ENCODE measurements at places on chromosomes 12 and 14. TPM values are rescaled to one million over a fixed set of nuclear protein-coding genes. Genes with fewer than 3 reads are reported as not detected.

- peak; percentile 92 for DNase-seq
Observed at GRCh38 chr12:53696285-53696654, 20.4 kb upstream of the ATP5MC2 start.

DNA sequence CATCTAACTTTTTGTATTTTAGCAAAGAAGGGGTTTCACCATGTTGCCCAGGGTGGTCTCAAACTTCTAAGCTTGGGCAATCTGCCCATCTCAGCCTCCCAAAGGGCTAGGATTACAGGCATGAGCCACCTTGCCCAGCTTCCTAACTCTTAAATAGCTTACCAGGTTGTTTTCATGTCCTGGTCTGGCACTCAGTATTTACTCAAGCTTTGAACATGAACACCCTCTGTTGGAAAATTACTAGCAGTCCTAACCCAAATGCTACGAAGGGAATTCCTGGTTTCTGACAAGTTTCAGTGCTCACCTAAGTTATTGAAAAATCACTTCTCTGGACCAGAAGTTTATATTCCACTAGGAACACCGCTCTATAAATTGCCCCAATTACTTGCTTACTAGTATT, 32.5 kb upstream of the GCH1 start:
- no peak for DNase-seq

DNA sequence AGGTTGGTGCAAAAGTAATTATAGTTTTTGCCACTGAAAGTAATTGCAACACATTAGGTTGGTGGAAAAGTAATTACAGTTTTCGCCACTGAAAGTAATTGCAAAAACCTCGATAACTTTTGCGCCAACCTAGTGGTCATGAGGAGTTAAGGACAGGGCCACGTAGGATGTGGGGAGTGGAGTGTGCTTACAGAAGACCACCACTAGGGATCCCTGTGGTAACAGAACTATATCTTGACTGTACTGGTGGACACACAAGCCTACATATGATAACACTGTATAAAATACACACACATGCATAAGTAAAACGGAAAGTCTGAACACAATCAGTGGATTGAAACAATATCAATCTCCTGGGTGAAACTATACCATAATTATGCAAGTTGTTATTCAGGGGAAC, 187.4 kb upstream of the ABCD2 start:
- peak; percentile 70 for DNase-seq

CLBA1 gene
- 14.3 TPM for total RNA-seq

DNA sequence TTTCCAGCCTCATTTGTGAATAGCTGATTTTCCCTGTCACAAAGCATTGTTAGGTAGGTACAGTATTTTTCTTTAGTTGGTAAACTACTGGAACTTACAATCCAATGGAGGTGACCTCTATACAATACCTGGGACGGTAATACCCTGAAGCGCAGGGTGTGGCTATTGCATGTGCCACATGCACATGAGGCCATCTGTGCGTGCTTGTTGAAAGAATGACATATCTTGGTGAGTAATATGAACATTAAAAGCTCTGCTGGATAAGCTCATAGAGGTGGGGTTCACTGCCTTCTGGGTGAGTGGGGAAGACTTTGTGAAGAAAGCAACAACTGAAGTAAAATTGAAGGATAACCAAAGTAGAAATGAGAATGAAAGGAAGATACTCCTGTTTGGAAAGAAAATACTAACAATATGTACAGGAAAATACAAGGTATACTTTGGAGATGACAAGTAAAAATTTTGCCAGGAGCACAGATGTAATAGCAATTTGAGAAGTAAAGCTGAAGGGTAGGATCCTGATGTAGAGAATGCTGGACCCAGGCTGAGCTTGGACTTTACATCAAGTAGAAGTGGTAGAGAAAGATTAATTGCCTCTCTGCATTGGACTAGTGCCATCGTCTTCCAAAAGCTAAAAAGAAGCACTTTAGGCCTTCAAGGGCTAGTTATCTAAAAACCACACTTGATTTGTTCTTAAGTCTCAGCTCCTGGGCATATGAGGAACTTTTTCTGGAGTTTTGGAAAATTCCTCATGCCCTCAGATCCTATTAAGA, 97.1 kb downstream of the SLC38A6 start:
- DNase-seq: peak; percentile 12

Data from A673 (cell line).